ENCODE measurements at places on chromosomes 5 and 9.

DNA sequence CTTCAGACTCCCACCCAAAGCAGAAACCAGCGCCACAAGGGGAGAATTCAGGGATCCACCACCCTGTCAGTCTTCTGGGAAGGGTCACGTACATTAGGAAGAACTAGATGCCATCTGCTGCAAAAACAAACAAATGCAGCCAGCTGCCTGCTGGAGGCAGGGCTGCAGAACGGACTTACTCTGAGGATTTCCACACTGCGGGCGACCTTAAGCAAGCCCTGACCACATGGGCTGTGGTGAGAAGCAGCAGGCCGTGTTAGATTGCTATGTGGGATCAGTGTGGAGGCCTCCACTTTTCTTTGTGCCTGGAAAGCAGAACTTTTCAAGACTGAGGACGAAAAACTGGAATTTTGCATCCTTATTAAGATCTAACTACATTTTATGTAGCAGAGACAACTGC, 13.4 kb upstream of the LTC4S start:
- DNase-seq: no peak

DNA sequence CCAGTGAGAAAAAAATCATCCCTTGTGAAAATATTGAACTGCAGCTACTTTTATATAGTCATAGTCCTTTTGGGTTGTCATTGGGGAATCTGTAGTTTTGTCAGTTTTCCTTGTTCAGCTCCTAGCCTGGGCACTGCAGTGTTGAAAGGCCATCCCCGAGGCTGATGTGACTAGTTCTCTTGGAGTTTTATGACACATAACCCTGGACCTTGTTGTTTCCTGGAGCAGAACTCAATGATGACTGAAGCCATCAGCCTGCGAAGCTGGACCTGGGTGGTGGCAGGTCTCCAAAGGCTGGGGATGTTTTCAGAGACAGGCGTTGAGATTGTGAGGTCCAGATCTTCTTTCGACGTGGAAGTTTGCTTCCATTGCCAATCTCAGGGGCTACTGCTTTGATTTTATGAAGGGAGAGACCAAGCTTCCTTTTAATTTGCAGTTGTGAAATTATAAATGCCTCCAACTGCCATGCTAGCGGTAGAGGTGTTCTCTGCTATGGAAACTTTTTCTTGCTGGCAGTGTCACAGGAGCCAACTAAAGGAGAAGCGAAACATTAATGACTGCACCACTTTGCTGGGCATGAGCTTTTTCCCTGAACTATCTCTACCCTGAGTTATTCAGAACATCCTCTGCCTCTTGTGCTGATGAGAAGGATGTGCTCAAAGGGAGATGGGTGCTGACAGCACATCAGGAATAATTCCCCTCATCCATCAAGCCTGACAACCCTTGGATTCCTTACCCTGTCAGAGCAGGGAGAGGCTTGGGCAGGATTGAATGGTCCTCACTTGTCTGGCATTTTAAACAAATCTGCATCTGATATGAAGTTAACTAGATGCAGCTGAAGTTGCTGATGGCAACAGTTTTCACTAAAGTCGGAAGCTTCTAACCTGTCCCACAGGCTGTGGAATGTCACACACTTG, 209.6 kb downstream of the MAST4 start:
- no peak for DNase-seq

DNA sequence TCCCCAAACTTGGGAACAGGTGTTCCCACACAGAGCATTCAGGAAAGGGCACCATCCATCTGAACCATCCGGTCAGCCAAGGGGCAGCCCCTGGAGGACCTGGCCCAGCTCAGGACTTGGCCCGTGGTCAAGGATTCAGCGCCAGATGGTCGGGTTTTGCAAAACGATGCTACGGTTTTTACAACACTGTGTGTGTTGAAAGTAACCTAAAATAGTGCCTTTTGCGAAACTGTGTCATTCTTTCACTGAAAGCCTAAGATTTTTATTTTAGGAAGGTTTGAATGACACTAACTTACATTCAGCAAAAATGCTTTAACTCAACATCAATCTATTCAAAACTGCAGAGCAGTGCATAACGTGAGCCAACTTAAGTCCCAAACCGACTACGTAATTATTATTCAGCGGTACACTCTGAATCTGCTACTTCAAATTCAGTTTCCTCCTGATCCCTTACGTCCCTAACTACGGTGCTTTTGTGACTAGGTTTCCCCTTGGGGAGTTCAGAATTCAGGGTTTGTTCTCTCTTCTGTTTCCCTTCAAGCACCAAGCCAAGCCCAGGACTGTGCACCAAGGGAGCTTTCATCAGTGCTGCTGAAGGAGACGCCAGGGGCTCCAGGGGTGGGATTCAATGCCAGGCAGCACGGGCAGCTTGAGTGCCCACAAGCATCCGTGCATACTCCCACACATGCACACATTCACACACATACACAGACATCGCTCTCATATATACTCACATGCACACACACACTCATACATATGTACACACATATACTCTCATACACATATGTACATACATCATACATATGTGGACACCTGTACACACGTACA, 25.8 kb downstream of the LPCAT1 start:
- no peak for DNase-seq

- DNase-seq: no peak
Measured at GRCh38 chr9:87597710-87598443, 100.2 kb downstream of the DAPK1 start.

- no peak for DNase-seq
Measured at GRCh38 chr5:33312571-33313549, 127.9 kb upstream of the TARS1 start.

DNA sequence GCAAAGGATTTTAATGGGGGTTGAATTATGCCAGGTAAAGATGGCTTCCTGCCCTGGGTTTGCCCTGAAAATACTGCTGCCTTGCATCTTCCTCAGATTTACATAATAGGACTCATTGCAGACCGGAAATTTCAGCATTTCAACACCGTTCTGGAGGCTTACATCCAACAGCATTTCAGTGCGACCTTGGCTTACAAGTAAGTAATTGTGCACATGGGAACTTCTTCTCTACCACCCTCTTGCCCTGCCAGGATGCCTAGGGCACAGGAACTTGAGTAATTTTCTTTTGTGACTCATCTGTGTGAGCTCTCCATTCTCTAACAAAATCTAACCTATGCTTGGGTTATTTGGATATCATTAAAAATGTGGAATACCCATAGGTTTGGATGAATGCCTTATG, 80.2 kb downstream of the DOCK2 start:
- DNase-seq: no peak

DNA sequence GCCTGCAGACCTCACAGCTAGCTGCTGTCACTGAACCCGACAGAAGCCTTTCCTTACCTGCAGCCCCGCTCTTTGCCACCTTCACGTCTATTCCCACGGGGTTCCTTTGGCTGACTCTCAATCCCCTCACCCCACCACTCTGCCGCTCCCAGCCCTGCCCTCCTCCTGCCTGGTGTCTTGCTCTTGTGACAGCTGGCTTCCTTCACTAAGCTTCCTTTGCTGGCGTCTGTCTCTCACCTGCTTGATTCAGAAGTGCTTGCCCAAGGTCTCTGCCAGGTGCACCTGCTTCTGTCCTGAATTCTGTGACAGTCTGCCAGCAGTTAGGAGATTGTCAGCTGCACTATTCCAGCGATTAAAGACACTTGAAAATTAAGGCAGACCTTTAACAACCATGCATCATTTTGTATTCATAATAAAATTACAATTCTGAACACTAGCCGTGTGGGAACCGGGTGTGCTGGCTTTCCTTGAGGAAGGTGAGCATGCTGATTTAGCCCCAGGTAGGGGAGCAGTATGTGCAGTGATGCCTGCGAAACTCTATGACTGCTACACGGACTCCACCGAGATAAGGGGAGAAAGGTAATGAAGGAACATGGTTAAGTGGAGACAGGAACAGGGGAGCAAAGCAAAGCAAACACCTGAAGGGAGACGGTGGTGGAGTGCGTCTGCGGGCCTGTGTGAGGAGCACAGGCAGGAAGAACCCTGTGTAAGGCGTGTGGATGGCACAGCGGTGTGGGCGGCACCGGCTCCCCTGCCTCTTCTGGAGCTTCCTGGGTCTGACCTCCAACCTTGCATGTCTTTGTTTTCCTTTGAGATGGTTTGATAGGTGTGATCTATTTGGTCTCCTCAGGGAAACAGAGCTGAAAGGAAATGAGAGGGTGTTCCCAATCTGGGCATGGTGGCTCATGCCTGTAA, 80.1 kb upstream of the CACNA1B start:
- DNase-seq: no peak

- DNase-seq: no peak
Measured at GRCh38 chr5:122187426-122187825, 58.1 kb downstream of the ZNF474 start.

DNA sequence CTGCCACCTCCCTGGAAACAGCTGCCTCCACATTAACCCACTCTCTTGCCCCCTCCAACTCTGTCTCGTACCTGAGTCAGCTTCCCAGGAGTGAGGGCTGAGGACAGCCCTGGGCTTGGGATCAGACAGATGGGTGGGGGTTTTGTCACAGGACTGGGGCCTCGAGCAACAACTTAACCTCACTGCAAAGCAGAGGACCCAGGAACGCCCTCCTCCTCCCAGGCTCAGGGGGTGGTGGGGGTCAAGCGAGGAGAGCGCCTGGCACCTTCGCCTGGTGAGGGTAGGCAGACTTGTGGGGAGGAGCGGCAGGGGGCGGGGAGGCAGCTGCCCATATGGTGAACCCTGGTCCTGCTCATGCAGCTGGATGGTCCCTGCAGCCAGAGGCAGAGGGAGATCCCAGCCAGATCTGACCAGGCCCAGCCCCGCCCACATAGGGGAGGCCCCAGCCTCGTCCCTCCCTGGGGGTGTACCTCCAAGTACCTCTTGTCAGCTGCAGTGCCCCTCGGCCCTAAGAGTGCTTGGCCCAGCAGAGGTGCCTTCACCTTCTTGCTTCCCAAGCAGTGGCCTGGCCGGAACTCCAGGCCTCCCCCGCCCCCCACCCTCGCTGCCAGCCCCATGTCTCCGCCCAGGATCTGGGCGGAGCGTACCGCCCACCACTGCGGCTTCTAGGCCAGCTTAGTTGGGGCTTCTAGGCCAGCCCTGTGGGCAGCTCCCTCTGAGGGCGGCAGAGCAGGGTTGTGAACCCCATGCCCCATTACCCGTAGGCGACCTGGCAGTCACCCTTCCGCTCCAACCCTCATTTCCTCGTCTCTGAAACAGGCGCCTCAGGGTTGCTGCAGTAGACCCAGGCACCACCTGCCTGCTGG, at the start of gene SARDH:
Gene SARDH, minus strand, starts transcription at position 579 of the 866 bp plus-strand sequence. CDS start 4,179 bp downstream, outside the sequence.
- no peak for DNase-seq

GRCh38 chr5:154258531-154259217, 68.1 kb downstream of the GALNT10 start:
- no peak for DNase-seq

GRCh38 chr5:43033841-43034590, 6.1 kb downstream of the ANXA2R start:
- no peak for DNase-seq

GRCh38 chr5:61981886-61982285, 324.1 kb upstream of the KIF2A start:
- no peak for DNase-seq

GRCh38 chr9:138078846-138079245, 201.3 kb downstream of the CACNA1B start:
- DNase-seq: no peak

DNA sequence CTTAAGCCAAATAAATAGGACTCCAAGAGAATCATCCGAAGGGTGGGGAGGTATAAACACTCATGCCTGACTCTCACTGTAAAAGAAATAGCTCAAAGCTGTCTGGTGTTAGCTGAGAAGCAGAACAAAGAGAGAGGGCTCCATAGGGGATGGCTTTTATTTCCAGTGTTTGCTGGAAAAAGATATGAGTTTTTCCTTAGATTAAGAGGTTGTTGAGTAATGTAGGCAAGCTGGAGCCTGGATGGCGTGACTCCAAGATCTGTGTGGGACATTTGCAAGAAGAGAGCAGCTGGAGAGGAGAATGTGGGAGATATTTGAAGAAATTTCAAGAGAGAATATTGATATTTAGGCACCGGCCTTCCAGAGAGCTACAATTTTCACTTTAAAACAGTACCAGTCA, 793.7 kb upstream of the RGMB start:
- no peak for DNase-seq

GRCh38 chr5:72248410-72248981, 71.5 kb downstream of the MRPS27 start:
- no peak for DNase-seq

- no peak for DNase-seq
Measured at GRCh38 chr5:115806986-115807653, 9.3 kb downstream of the CDO1 start.

DNA sequence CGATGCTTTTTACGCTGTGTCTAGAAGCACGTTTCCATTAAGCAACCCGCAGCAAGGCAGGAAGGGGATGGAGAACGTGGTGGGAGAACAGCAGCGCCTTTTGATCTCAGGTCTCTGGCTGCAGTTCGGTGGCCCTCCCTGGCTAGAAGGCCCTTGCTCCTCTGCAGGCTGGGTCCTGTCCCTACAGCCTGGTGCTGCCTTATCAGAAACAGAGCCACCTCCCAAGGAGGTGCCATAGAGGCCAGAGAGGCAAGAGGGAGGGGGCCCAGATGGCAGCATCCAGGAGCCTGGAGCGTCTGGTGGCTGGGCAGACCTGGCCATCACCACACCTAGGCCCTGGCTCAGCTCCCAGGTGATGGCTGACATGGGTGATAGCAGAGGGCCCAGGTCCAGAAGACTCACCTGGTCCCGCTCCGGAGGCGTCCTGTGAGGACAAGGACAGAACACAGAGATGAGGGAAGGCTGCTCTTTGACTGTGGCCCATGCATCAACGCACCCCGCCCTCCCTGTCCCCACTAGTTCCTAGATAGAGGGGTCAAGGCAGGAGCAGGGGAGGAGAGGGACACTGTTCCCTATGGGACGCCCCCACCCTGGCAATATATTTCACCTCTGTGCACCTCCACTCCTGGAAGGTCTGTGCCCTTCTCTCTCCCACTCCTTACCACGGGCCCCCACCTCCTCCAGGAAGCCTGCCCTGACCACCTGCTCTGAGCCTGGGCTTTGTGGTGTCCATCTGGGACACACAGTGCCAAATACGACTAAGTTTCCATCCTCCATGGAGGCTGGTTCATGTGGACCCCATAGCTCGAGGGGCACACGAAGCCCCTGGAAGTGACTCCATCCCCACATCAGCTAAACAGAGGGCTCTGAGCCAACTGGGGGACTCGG, 41.6 kb upstream of the SARDH start:
- DNase-seq: no peak
